ENCODE measurements at places on chromosomes 13 and 19. TPM values are rescaled to one million over a fixed set of nuclear protein-coding genes. Genes with fewer than 3 reads are reported as not detected.

- no peak for DNase-seq
Measured at GRCh38 chr13:97141564-97142005, 80.5 kb upstream of the MBNL2 start.

CAMSAP3 gene
- 15.5 TPM for polyA plus RNA-seq

GRCh38 chr19:42255766-42256745 is 1.1 kb upstream of the ERF start:
- peak; percentile 46 for DNase-seq

- DNase-seq, result no peak
Measured at GRCh38 chr13:72754111-72754510, 26.4 kb downstream of the BORA start.

GRCh38 chr19:10805758-10806247 is 30.2 kb downstream of the TMED1 start:
- no peak for DNase-seq

GRCh38 chr19:45179072-45179891 is 698 bp downstream of the BLOC1S3 start:
- DNase-seq, result no peak

KCTD4 gene
- polyA plus RNA-seq, result 0.29 TPM

GRCh38 chr19:44741841-44742329 is 6.6 kb upstream of the BCL3 start:
- no peak for DNase-seq

C19orf85 gene
- not detected for polyA plus RNA-seq

DNA sequence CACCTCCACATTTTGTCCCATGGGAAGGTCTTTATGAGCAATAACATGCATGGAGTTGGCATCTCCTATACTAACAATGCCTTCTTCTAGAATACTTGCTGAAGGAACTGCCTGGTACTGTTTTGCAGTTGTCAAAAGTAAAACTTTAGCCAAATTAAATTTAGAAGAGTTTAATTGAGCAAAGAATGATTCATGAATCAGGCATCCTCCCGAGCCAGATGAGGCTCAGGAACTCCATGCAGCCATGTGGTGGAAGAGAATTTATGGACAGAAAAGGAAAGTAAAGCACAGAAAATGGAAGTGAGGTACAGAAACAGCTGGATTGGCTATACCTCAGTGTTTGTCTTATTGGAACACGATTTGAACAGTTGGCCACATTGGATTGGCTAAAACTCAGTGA is 1081.9 kb downstream of the SLITRK1 start:
- no peak for DNase-seq

DNA sequence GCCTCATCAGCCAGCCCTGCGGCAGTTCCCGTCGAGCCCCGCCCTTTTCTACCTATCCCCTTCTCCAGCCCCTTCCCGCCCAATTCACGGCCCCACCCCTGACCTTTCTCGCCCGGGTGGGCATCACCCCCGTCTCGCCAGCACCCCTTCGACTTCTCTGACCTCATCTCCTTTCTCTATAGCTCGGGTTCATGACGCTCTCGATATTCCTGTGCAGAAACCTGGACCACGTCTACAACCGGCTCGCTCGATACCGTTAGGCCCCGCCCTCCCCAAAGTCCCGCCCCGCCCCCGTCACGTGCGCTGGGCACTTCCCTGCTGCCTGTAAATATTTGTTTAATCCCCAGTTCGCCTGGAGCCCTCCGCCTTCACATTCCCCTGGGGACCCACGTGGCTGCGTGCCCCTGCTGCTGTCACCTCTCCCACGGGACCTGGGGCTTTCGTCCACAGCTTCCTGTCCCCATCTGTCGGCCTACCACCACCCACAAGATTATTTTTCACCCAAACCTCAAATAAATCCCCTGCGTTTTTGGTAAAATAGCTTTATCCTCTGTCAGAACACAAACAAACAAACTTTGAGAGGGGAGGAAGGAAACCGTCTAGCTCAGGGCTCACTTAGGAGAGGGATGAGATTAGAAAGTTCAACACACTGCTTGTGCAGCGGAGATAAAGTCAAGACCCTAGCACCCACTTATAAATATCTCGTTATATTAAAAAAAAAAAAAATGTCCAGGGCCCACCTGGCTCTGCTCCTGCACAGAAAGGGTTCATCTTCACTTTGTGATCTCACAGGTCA is 5.1 kb downstream of the CD37 start:
- no peak for DNase-seq

GRIN2D gene
- 0.66 TPM for polyA plus RNA-seq

CBY2 gene
- polyA plus RNA-seq, result 1.2 TPM

LGALS13 gene
- polyA plus RNA-seq, result not detected

DNA sequence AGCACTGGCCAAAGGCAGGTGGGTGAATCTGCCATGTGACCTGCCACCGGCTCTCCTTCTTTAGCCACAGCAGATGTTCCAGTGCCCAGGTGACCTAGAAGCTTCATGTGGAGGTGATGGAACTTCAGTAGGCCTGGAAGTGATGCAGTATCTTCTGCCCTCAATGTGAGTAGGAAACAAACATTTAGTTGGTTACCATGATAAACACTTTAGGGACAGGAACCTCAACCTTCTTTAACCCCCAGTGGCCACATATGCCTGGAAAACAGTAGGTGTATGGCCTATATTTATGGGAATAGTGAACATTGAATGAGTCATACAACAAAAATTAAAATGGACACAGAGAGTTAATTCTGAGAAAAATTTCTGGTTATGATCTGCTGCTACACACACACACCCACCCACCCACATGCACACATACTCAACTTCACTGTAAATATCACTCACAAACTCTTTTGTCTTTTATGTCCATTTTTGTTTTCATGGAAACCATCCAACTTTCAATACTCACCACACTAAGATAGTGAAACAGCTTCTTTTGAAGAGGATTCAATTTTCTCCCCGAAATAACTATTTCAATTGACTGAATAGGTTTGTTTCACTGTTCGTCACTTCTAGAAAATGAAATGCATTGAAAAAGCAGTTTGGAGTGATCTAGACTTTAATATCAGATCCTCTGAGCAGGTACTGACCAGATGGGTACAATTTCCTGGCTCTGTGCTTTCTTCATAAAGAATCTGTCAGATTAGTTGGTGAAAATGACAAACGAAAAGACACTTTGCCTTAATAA is 97.3 kb downstream of the STARD13 start:
- DNase-seq, result no peak

ODAD3 gene
- 1.6 TPM for polyA plus RNA-seq

GRCh38 chr19:33502521-33502920 is 19.1 kb downstream of the PEPD start:
- no peak for DNase-seq

- no peak for DNase-seq
Measured at GRCh38 chr13:21341637-21342422, 117.3 kb downstream of the ZDHHC20 start.

- no peak for DNase-seq
Measured at GRCh38 chr13:27595055-27595811, 25.1 kb downstream of the LNX2 start.

GRCh38 chr13:26977541-26977940 is 194.1 kb downstream of the USP12 start:
- DNase-seq, result no peak

NKG7 gene
- polyA plus RNA-seq, result 1.0 TPM

GRCh38 chr19:4803736-4804695 is 12.5 kb downstream of the FEM1A start:
- no peak for DNase-seq

KCNC3 gene
- polyA plus RNA-seq, result 35.0 TPM

- no peak for DNase-seq
Measured at GRCh38 chr19:12767150-12767549, 8.2 kb downstream of the HOOK2 start.

DNA sequence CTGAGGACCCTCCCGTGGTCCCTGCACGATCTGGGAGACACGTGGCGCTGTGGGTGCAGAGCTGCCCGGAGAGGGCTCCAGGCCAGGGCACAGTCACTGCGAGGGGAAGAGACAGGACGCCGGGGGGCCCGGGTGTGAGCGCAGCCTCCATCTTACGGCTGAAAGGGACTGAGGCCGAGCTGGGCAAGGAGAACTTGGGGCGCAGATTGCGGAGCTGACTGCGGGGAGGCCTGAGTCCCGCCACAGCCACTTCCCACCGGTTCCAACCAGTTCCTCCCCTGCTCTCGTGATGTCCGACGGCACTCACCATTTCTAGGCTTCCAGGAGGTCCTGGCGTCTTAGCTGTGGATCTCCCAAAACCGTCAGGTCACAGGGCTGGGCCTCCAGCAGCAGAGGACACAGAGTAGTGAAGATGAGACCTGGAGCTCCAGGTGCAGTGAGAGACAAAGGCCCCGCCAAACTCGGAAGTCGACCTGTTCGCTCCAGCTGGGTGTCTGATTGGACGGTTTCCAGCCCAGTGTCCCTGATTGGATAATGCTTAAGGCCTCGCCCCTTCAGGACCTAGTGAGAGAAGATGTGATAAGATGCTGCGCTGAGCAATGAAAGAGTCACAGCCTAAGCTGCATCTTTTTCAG is 4.8 kb upstream of the ZNF253 start:
- peak; percentile 70 for DNase-seq

PLPPR3 gene
- polyA plus RNA-seq, result 12.5 TPM

GRCh38 chr19:5436948-5437306 is 18.3 kb upstream of the ZNRF4 start:
- DNase-seq, result no peak

GRCh38 chr13:34808649-34809048 is 133.4 kb upstream of the NBEA start:
- DNase-seq, result no peak

GRCh38 chr19:30430206-30430734 is 58.1 kb downstream of the ZNF536 start:
- DNase-seq, result no peak

- no peak for DNase-seq
Measured at GRCh38 chr19:1082165-1082927, 12.8 kb downstream of the POLR2E start.

- no peak for DNase-seq
Measured at GRCh38 chr13:74221752-74222151, 87.5 kb upstream of the KLF12 start.

MADCAM1 gene
- 3.4 TPM for polyA plus RNA-seq

- DNase-seq, result no peak
Measured at GRCh38 chr19:49954933-49955332, 6.0 kb downstream of the SIGLEC11 start.

DNA sequence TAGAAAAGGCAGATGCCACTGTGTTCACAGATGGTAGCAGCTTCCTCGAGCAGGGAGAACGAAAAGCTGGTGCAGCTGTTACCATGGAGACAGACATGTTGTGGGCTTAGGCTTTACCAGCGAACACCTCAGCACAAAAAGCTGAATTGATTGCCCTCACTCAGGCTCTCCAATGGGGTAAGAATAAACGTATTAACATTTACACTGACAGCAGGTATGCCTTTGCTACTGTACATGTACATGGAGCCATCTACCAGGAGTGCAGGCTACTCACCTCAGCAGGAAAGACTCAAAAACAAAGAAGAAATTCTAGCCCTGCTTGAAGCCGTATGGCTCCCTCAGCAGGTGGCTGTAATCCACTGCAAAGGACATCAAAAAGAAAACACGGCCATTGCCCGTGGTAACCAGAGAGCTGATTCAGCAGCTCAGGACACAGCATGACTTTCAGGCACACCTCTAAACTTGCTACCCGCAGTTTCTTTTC is 197.7 kb downstream of the ZNF737 start:
- DNase-seq, result peak; percentile 35

GRCh38 chr13:25783601-25784024 is 268.2 kb downstream of the SHISA2 start:
- DNase-seq, result no peak

GRCh38 chr19:47247308-47247990 is 8.9 kb upstream of the CCDC9 start:
- no peak for DNase-seq

ZFR2 gene
- polyA plus RNA-seq, result 1.7 TPM

DNA sequence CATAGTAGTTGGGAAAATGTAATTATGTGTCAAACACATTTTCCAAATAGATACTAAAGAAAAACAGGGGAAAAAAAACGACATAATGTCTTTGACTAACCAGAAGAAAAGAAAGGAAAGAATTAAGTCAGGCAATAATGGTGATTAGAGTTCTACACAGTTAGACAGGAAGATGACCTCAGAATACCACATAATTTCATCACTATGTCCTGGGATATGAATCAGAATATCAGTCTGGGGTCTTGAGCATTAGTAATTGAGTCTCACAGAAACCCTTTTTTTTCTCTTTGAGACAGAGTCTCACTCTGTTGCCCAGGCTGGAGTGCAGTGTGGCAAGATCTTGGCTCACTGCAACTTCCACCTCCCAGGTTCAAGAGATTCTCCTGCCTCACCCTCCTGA is 503.4 kb downstream of the SLITRK1 start:
- no peak for DNase-seq

GRCh38 chr19:17220207-17220758 is 5.1 kb downstream of the USE1 start:
- DNase-seq, result no peak

ZNF382 gene
- 6.3 TPM for polyA plus RNA-seq

- no peak for DNase-seq
Measured at GRCh38 chr13:34507630-34508029, 434.4 kb upstream of the NBEA start.

- no peak for DNase-seq
Measured at GRCh38 chr13:108662528-108662927, 33.1 kb downstream of the MYO16 start.

GRCh38 chr19:14002571-14003250 is 3.4 kb downstream of the RFX1 start:
- no peak for DNase-seq

- no peak for DNase-seq
Measured at GRCh38 chr19:1503089-1503924, 9.5 kb downstream of the ADAMTSL5 start.

DNA sequence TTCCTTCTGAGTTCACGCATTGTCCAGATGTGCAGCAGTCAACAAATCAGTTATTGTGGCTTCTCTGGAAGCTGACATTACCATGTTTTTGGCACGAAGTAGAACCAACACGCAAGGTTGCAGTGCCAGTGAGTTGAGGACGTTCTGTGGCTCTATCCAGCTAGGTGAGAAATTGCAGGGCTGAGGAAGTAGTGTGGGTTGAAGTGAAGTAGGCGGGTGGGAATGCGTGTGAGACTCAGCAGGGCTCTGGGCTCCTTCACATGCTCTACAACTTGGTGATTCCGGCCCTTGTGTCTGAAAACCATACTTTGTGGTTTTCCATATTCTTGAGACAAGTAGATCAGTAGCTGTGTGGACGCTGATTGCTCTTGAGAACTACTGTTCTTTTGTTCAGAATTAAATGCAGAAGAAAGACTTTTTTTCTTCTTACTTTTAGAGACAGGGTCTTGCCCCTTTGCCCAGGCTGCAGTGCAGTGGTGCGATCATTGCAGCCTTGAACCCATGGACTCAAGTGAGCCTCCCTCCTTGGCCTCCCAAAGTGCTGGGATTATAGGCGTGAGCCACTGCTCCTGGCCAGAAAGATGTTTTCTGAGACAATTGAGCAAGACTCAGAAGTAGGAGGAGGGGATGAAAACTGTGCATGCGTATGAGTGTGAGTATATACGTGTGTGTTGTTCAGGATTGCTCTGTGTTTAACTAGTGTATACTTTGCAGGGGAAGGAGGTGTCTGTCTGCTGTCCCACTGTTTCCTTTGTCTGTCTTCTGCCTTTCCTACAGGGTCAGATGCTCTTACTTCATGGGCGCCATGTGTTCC is 46.2 kb downstream of the GATAD2A start:
- DNase-seq, result no peak

DNA sequence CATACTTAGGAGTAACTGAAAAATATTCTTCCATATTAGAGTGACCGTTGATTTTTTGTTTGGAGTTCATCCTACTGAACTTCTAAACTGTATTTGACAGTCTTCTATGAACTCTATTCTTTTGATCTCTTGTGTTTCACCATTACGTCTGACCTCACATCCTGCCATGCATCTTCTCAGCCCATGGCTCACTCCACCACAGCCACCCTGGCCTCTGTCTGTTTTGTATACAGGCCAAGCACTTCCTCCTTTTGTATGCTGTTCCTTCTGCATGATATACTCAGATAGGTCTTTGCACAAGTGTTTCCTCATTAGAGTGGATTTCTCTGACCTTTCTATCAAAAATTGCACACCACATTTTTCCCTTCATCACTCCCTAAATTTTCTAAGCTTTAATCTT is 119.9 kb downstream of the MAB21L1 start:
- no peak for DNase-seq
